ENCODE measurements at places on chromosomes 2 and 18.
A peak's percentile ranks its signal among the peaks of the same experiment; 100 is the strongest.

GRCh38 chr2:65436824-65437221 is 4.4 kb upstream of the SPRED2 start:
- peak; percentile 83 for DNase-seq

GRCh38 chr2:56749152-56749752 is 565.5 kb downstream of the CCDC85A start:
- DNase-seq = no peak

- no peak for DNase-seq
Observed at GRCh38 chr2:20762945-20763683, 59.8 kb downstream of the LDAH start.

DNA sequence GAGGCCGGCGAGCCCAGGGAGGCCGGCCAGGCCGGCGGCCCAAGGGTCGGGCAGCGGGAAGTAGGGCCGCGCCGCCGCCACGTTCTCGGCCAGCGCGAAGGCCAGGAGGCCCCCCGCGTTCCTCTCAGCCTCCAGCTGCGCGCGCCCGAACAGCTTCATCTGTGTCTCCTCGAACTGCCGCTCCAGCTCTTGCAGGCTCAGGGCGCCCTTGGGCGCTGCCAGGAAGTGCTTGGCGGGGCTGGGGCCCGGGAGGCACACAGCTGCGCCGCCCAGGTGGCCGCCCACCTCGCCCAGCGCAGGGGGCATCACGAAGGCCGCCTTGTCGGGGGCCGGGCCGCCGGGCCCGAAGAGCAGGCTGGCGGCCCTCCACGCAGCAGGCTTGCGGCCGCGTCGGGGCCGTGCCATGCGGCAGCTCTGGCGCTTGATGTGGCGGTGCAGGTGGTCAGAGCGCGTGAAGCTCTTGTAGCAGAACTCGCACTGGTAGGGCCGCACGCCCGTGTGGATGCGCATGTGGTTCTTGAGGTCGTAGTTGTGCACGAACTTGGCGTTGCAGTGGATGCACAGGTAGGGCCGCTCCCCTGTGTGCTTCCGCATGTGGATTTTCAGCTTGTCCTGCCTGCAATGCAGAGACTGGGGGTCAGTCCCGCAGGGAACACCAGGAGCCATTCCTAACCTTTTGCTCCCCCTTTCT is 99.0 kb upstream of the SMAD2 start:
- DNase-seq = no peak

- no peak for DNase-seq
Observed at GRCh38 chr2:241096979-241097378, 5.1 kb downstream of the MTERF4 start.

GRCh38 chr2:54380670-54381069 is 75.5 kb upstream of the SPTBN1 start:
- DNase-seq = no peak

- DNase-seq = peak; percentile 57
Observed at GRCh38 chr2:38037757-38038621, 38.0 kb downstream of the CYP1B1 start.

GRCh38 chr2:223041527-223042109 is 10.4 kb upstream of the KCNE4 start:
- no peak for DNase-seq

DNA sequence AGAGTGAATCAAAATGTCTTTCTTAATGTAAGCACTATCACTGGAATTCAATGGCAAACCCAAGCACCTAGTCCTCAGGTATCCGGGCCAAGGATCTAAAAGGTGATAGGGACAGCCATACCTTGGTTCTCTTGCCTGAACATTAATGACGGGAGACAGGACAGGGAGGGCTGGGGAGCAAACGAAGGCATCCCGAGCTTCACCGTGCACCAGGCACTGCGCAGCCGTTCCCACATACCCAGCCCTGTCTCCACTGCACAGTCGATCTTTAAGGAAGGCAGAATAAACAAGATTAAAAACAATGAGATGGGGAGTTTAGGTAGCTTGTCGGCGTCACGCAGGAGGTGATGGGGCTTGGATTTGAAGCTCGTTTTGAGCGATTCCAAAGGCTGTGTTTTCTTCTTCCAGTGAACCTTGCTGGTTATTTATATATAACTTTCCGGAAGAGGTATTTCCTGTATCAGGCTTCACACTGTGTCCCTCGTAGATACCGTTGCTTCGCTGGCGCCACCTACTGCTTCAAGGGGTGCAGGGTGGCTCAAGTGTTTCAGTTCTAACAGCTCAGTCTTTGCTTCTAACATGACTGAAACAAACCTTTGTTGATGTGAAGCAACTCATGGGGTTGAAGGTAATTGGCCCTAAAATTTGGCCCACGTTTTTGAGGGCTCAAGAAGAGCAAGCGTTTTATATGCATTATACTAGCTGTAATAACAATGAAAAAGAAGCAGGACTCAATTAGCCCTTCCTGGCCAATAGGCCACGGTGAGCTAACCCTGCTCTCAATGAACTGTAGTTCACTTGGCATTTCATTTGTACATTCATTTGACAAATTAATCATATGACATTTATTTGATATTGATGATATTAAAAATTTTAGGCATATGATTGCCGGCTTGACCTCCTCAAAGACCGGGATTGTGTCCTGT is 77.4 kb downstream of the DCDC2C start:
- peak; percentile 46 for DNase-seq

- peak; percentile 29 for DNase-seq
Observed at GRCh38 chr18:47931718-47932103, 1.3 kb upstream of the SMAD2 start.

- no peak for DNase-seq
Observed at GRCh38 chr2:190514676-190515075, 19.8 kb downstream of the NEMP2 start.

GRCh38 chr2:10452312-10452711 is 4.2 kb upstream of the ODC1 start:
- DNase-seq = no peak

DNA sequence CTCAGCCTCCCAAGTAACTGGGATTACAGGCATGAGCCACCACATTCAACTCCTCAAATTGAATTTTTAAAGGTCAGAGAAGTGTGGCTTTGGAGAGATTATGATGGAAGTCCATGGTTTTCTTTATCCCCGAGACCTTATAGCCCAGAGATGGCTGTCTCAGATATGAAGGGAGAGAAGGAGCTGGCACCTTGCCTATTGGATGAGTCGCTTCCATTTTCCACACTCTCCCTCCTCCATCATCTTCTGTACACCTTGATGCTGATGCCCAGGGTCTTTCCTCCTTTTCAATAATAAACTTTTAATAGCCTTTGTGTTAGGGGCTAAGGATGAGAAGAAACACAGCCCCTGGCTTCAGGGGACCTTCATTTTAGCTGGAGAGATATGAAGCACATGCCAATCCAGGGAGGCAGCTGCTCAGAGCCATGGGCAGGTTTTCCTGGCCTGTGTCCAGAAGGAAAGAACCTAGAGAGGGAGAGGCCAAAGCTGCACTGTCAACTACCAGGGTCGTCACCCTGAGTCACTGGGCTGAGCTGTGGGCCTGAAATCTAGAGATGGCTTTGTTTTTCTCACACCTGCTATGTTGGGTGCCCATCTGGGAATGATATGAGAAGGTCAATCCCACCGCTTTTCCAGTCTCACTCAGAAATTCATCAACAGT is 146.0 kb upstream of the SERTAD2 start:
- DNase-seq = no peak

GRCh38 chr2:141063406-141063805 is 1067.4 kb downstream of the LRP1B start:
- no peak for DNase-seq

- no peak for DNase-seq
Observed at GRCh38 chr18:78659748-78660147, 319.9 kb upstream of the SALL3 start.

DNA sequence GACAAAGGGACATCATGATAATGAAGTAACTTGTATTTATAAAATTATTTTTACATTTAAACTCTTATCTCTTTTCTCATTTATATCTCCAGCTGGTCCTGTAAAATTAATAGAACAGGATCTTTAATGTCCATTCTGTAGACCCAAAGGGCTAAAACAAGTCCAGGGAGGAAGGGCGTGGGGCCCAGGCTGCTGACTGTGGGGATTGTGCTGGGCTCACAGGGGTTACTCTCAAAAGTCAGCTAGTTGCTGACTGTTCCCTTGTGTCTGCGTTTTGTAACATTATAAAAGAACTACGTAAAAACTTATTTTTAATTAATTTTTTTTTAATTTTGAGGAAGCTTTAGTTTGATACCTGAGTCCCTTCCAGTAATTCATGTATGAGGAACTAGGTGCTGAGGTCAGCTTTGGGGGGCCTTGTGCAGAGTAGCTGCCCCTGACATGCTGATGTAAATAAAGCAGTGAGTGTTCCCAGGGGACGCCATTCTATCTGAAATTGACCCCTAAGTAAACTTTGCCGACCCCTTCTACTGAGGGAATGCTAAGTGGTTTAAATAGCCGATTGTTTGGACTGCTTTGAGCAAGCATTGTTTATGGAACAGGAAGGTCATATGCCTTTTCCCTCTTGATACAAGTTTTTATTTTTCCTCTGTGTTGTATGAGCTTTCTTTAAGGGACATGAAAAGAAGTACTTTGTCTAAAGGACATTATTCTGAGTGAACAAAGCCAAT is 56.4 kb downstream of the MERTK start:
- no peak for DNase-seq

DNA sequence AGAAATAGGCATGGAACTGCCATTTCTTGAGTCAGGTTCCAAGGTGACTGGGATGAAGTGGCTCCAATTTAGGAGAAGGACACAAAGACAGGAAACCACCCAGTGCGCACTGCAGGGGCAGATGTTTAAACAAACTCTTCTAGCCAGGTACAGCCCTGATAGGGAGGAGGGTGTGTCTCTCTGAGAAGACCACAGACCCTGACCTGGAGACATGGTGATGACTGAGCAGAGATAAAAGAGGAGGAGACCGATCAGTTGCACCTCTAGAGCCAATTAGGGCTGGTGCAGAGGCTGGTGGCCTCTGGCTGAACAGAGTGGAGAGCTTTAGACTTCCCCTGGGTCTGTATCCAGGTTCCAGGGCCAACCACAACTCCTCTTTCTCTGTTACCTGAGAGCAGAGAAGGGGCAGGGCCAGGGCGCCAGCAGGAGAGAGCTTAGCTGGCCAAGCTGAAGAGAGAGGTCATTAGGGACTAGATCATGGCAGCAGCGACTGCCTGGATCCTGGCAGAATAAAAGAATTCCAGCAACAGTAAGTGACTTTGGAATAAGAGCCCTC is 5.4 kb upstream of the SPOPL start:
- DNase-seq = no peak

GRCh38 chr18:36535202-36535935 is 237.9 kb downstream of the FHOD3 start:
- DNase-seq = no peak

GRCh38 chr2:109160714-109161440 is 31.9 kb downstream of the SH3RF3 start:
- DNase-seq = no peak

GRCh38 chr18:8750954-8751415 is 45.6 kb downstream of the MTCL1 start:
- DNase-seq = no peak

DNA sequence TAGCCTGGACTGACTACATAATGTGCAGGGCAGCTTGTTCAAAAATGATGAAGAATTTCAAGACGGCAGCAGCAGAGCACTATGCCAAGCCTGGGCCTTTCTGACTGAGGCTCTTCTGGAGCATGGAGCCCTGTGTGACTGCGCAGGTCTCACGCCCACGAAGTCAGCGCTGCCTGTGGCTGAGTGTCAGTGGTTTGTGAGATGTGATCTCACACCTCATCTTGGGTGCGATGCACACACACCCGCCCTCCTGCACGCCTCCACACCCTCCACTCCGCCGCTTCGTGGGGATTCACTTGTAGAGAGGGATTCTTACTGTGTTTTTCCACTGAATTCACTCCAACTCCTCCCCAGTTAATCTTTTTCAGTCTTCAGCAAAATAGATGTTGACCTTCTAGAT is 103.9 kb downstream of the VIT start:
- DNase-seq = no peak

GRCh38 chr18:64929036-64929435 is 780.1 kb upstream of the LINC00305 start:
- no peak for DNase-seq

GRCh38 chr18:49237031-49237430 is 223.4 kb downstream of the DYM start:
- no peak for DNase-seq

DNA sequence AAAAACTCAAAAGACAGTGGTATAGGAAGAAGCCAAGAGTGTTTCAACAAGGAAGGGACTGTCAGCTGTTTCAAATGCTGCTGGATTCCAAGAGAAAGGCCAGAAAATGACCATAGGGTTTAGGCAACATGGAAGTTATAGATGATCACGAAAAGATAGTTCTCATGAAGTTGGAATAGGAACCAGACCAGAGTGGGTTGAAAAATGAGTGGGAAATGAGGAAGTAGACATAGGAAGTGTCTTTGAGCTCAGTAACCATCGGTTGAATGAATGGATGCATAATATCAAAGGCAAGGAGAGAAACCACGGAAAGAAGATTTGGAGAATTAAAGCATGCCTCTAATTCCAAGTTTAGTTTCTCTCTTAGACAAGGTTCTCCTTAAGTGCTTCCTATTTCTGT is 1.3 kb downstream of the NCAPH start:
- DNase-seq = no peak

GRCh38 chr2:104745846-104746245 is 108.1 kb upstream of the POU3F3 start:
- no peak for DNase-seq

GRCh38 chr18:60358516-60358915 is 14.1 kb downstream of the MC4R start:
- no peak for DNase-seq

GRCh38 chr2:55099878-55100820 is 49.9 kb upstream of the RTN4 start:
- no peak for DNase-seq

Data from GM12864 (cell line).